ENCODE measurements at places on chromosomes 11 and 22. TPM values are rescaled to one million over a fixed set of nuclear protein-coding genes. Genes with fewer than 3 reads are reported as not detected.

Gene TMEM191B
- 6.4 TPM for total RNA-seq

Gene CECR2
- not detected for total RNA-seq

Gene GAL
- total RNA-seq, result 3.9 TPM

Gene MYO7A
- total RNA-seq, result 3.5 TPM

Gene SCN3B
- total RNA-seq, result not detected

Gene PANX2
- total RNA-seq, result 51.7 TPM

Gene TTC36
- 0.41 TPM for total RNA-seq

Gene PATE2
- 1.3 TPM for total RNA-seq

Gene APOA5
- total RNA-seq, result not detected

- no peaks in the 10 kb centered on the region for H3K36me3 ChIP-seq
- no peaks in the 10 kb centered on the region for H3K4me1 ChIP-seq
- H3K27ac ChIP-seq, result no peak overlapping the region
- DNase-seq, result no peak
These were observed 33.2 kb upstream of the CCDC90B start for GRCh38 chr11:83319346-83319745.

DNA sequence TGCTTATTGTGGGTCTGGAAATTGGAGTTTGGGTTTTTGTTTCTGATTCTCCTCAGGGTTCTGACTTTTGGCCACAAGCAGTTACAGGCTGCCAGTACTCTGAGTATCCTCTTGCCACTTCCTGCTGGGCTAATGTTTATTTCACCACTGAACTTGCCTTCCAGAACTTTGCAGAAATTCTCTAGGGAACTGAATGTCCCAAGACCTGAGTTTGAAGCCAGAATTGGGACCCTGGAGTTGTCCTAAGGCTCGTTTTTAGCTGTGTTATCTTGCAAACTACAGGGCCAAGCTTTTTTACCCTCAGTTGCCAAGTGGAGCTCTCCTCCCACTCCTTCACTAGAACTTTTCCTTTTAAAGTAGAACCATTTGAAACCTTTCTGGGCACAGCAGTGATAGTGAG, 89.9 kb downstream of the FAT3 start:
- H3K27me3 ChIP-seq, result no peaks in the 10 kb centered on the region
- H3K4me1 ChIP-seq, result no peaks in the 10 kb centered on the region
- no peak for DNase-seq

DNA sequence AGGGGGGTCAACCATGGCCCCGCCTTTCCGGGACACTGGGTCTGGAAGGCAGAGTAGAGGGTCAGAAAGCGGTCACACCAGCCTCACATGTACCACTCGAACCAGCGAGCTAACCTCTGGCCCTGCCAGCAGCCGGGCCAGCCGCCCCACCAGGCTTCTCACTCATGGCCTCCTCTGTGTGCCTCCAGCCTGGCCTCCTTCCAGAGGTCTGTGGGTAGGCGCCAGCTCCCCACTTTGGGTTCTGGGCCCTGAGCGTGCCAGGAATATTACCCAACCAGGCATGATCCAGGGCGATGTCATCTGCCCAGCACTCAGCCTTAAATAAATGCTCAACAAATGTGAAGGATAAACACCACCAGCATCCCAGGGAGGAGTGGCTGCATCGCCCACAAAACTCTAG, 5.8 kb downstream of the SCUBE1 start:
- H3K4me1 ChIP-seq, result no peaks in the 10 kb centered on the region
- no peak overlapping the region for H3K4me3 ChIP-seq
- peaks cover 83% of the 10 kb centered on the region for H3K27me3 ChIP-seq
- no peak overlapping the region for H3K27ac ChIP-seq
- H3K36me3 ChIP-seq, result no peaks in the 10 kb centered on the region

GRCh38 chr11:112884012-112884767, 77.0 kb upstream of the NCAM1 start:
- no peaks in the 10 kb centered on the region for H3K4me1 ChIP-seq
- no peak overlapping the region for H3K27ac ChIP-seq
- no peak for DNase-seq
- H3K4me3 ChIP-seq, result no peak overlapping the region
- H3K36me3 ChIP-seq, result no peaks in the 10 kb centered on the region

DNA sequence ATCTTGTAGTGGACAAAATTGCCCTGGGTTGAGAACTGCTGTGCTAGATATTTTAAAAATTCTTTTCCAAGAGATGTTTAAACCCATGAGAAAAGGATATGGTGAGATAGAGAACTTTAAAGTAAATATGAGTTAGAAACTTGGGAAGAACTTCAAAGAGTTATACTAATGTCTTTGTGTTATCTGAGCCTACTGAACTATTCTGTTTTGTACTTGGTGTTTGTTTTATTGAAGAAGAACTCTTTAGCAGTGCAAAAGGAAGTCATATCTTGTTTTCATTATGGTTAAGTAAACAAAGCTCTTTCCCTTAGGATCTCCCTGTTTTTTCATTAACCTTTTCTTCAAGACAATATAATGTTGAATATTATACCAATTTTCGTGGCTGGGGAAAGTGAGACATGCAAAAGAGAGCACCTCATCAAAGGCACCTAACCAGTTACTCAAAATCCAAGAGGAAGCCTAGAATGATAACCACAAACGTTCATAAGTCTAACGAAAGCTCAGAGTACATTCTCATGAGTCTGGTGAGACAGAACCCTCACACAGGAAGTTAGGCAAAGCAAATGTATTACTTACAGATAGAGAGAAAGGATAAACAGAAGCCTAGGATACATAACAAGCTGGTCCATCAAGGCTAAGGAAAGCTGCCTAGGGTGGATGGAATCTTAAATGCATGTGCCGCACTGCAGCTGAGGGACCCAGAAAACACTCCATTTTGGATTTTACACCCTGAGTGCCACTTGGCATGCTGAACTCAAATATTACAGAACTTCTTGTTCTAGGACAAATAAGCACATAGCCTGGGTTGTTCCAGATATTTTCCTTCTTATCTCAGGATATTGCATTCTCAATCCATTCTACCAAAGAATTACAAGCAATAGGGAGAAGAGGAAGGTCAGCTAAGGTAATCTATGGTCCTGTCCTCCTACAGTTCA, 112.5 kb upstream of the ANO3 start:
- H3K27ac ChIP-seq, result no peak overlapping the region
- no peaks in the 10 kb centered on the region for H3K36me3 ChIP-seq
- H3K27me3 ChIP-seq, result no peaks in the 10 kb centered on the region
- no peaks in the 10 kb centered on the region for H3K4me1 ChIP-seq

DNA sequence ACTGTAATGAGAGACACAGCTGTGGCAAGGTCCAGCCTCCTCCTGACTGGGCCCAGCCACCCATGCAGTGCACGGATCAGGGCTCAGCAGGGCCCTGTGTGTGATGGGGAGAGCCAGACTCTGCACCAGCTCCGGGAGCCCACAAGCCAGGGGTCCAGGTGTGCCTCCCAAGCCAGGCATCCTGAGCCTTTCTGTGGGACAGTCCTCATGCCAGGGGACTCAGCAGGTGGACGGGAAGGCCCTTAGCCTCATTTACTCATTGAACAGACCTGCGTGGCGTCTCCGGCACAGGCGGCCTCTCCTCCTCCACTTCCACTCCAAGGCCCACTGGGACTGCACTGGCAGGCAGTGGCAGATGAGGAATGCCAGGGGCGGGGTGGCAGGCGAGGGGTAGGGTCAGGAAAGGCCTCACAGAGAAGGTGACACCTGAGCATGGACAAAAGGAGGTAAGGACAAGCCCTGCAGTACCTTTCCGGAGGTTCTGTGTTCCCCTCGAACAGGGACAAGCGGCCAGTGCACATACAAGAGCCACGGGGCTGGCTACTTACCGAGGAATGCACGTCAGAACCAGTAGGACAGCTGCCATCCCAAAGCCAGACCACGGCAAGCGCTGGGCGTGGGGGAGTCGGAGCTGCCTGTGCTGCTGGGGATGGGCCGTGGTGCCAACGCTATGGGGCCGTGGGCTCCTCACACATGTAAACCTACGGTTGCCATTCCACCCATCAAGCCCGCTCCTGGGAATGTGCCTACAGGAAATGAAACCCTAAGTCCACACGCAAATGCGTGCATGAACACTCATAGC, 52.7 kb downstream of the IGF2 start:
- no peak overlapping the region for H3K4me3 ChIP-seq
- H3K4me1 ChIP-seq, result no peaks in the 10 kb centered on the region
- H3K36me3 ChIP-seq, result no peaks in the 10 kb centered on the region
- no peak for DNase-seq

DNA sequence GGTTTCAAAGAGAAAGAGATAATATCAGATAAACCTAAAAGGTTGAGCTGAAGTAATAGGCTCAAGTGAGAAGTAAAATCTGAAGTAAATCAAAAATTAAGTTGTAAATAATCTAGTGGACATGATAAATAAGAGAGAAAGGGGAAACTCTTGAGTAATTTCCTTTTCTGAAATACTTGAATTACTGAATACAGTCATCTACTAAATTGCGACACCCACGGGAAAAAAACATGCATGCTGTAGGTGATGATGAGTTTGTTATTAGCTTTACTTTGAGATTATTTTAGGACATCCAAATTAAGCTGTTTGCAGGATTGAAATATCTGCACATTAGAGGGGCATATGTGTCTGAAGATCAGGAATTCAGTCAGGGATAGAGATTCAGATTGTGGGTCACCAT, 50.0 kb upstream of the CARD18 start:
- no peaks in the 10 kb centered on the region for H3K4me1 ChIP-seq
- no peaks in the 10 kb centered on the region for H3K27me3 ChIP-seq
- no peak for DNase-seq
- H3K36me3 ChIP-seq, result no peaks in the 10 kb centered on the region
- no peak overlapping the region for H3K27ac ChIP-seq

- no peak for DNase-seq
- no peak overlapping the region for H3K4me3 ChIP-seq
- H3K4me1 ChIP-seq, result no peaks in the 10 kb centered on the region
- H3K27ac ChIP-seq, result no peak overlapping the region
- H3K27me3 ChIP-seq, result no peaks in the 10 kb centered on the region
These were observed 57.7 kb upstream of the AMPD3 start for GRCh38 chr11:10397226-10397987.

- H3K4me1 ChIP-seq, result no peaks in the 10 kb centered on the region
- no peaks in the 10 kb centered on the region for H3K36me3 ChIP-seq
- no peak for DNase-seq
These were observed 419.5 kb downstream of the NELL1 start for GRCh38 chr11:21088930-21089329.

DNA sequence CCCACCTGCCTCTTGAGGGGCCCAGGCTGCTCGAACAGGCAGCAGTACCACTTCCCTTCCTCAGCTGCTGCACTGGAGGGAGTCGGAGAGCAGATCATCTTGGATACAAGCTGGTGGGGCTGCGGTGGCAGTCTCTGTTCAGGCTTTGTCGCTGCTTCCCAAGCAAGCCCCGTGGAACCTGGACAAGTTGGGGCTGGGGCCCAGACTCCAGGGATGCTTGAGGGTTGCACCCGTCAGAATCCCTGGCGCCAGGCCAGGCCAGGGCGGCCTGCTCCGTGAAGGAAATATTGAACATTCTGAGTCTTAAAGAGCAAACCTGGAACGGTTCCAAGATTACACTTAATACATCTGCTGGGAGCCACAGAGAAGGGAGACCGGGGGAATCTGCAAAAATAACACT, 310.1 kb upstream of the SORL1-AS1 start:
- H3K27ac ChIP-seq, result no peak overlapping the region
- no peak for DNase-seq
- no peak overlapping the region for H3K4me3 ChIP-seq
- peaks cover 4% of the 10 kb centered on the region for H3K4me1 ChIP-seq
- peaks cover 72% of the 10 kb centered on the region for H3K27me3 ChIP-seq
- H3K36me3 ChIP-seq, result no peaks in the 10 kb centered on the region

GRCh38 chr11:68146010-68146540, 24.9 kb upstream of the CHKA start:
- peak; percentile 99 for DNase-seq
- no peaks in the 10 kb centered on the region for H3K36me3 ChIP-seq
- H3K27ac ChIP-seq, result peak overlapping the region; percentile 91
- H3K27me3 ChIP-seq, result no peaks in the 10 kb centered on the region
- no peak overlapping the region for H3K4me3 ChIP-seq
